ENCODE measurements at places on chromosomes 3 and 15.

GRCh38 chr3:46576-46975 is 150.0 kb upstream of the CHL1 start:
- DNase-seq = no peak

DNA sequence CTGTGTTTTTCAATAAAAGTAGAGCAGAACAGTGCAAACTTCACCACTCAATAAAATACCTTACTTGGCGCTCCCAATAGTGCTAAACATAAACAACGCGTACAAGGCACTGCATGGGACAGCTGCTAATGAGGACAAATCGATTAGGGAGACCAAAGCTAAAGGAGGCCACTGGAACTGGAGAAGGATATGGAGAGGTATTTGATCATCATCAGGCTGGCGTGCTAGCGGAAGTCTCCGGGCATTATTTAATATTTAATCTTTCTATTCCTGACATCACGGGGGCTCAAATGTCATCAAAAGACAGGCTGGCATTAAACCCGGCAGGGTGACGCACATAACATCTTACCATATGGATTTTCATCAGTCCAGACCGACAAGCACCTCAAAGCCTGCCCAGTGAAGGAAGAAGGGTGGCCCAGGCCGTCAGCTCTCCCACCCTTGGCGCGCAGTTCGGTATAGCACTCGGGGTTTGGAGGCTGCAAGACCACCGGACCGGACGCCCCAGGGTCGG is 604 bp downstream of the CCPG1 start:
- peak; percentile 16 for DNase-seq

- DNase-seq = no peak
Measured at GRCh38 chr3:169948559-169949448, 17.8 kb upstream of the SEC62 start.

DNA sequence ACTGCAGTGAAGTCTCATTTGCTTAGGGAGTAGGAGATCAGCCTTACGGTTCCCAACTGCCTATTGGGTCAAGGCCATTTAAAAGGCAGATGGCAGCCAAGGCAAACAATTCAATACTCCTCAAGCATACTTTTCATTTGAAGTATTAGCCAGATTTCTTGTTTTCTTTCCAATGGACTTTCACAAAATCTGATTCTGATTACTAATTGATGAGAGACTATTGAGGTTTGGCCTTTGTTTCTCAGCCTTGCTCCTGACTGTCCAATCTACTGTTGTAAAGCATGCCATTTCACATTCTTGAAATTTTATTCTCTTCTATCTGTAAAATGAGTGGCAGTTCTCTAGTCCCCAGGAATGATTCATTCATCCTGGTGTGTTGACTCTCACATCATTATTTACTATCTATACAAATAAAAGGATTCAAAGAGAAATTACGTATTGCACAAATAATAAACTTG is 166.2 kb upstream of the TGFBR2 start:
- no peak for DNase-seq

DNA sequence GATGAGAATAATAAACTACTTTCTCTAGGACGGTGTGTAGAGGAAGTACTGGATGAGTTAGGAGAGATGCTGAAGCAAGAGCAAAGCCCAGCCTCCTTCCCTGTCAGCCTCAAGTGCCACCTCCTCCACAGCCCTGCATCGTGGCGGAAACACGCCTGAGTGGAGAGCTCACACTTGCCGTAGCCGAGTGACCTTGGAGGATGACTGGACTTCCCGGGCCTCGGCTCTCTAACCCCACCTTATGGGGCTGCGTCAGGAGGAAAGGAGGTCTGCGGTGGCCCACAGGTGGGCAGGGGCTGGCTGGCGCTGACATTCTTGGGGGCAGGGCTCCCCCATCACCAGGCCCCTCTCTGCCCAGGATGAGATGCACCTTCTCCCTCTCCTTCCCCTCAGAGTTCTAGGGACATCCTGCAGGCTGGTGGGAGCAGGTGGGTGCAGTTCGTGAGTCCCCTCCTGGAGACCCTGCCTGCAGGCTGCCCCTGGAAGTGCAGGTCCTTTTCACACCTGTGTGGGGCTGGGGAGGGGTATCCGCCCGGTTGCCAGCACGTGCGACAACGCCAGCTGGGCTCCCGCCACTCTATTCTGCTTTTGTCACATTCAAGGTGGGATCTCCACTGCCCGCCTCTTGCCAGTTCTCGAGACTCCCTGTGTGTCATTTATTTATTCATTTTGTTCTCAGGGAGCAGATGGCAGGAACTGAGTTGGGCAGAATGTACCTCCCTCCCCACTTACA is 175.2 kb downstream of the MEGF11 start:
- DNase-seq = no peak

DNA sequence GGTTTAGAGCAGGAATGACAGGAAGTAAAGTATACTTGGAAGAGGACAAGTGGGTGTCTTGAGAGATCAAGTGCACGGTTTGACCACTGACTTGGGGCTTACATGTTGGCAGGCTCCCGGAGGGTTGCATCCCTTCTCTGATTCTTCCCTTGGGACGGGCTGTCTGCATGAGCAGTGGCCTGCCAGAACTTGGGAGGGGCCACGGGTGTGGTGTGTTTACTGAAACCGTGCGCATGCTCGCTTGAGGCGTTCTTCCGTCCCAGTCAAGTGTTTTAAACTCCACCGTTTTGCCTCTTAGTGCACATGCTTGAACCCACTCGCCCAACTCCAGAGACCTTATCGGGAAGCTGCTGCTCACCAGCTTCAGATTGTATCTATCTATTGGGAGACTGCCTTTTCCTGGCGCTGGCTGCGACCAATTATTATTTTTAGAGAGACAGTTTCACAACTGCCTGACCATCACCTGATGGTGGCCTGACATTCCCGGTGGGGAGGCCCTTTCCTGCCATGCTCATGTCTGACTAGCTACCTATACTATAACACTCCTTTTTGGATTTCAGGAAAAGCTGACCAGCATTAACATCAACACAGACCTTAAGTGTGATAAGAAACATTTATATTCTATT is 14.9 kb upstream of the C3orf22 start:
- DNase-seq = no peak

DNA sequence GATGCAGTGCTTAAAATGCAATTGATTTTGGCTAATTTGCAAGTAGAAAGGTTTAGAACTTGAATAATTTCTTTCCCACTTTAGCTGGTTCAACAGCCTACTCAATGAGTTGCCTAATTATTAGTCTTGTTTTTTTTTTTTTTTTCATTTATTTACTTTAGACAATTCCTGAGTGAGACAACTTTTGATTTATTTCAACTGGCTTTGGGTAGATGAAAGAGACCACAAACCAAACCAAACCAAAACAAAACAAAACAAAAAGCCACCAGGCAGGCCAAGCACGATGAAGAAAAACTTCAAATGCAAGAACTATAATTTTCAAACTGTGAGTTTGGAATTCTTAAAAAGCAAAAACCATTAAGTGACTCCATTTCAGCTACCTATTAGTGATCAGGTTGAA is 469.9 kb downstream of the GBE1 start:
- DNase-seq = no peak

- DNase-seq = no peak
Measured at GRCh38 chr15:56817321-56818080, 84.2 kb upstream of the ZNF280D start.

DNA sequence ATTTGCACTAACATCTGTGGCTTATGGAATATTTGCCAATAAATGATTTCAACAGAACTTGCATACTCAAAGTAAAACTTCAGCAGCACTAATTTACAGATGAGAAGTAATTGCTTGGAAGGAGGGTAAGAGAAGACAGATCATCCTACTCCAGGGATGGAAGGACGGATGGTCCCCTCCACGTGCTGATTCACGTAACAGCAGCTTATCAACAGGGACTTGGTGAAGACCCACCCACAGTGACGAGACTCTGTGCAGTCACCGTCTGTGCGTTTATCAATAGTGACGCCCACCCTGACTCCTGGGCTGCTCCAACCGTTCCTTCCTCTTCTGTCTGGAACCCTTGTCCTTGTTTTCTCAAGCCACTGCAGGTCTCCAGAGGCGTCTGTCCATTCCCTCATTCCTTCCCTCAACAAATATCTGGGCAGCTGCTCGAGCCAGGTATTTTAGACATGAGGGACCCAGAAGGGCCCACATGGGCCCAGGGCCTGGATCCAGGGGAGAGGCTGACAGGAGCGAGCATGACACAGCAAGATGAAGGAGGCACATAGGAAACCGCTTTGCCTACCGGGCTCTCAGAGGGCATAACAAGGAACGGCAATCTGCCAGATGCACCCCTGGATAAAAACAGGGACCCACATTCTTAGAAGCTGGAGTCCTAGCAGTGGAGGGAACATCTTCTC is 33.3 kb downstream of the PCSK6 start:
- DNase-seq = no peak

DNA sequence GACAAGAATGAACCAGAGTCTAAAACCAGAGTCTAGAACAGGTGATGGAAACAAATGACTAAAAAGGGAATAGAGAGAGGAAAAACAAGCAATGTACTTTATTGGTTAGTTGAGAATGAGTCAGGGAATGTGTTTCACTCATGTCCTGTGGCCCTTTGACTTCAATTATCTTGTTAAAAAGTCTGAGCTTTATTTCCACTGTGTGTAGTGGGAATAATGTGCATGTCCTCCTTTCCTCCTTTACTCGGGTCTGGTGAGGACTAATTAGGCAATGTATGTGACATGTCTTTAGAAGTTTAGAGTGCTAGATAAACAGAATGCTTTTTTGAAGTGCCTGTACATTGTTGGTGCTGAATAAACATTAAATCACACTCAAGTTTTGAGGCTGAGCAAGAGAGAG is 21.3 kb downstream of the LSAMP start:
- no peak for DNase-seq

DNA sequence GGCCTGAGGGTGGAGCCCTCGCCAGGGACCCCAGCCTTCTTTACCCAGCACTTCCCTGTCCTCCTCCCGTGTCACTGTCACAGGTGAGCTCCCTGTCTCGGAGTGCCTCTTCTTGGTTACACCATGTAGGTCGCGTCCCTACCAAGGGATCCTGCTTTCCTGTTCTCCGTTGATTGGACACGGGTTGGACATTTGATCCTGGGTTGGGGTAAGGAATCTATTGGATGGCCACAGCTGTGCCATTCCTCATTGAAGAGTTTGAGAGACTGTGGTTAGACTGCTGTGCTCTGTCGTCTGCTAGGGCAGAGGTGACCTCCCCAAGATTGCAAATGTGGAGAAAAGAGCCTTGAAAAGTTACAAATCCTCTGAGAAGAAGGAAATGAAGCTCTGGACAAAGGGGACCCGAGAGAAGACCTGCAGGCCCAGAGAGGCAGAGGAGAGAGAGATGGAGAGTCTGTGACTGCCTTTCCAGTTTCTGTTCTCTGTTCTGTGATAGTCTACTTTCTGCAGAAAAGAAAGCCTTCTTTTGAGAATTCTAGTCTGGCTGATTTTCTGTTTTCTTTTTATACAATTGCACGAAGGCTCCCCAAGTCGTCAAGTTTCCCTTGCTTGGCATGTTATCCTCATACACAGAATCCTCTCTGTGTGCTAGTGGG is 325.7 kb upstream of the RGMA start:
- DNase-seq = no peak

- no peak for DNase-seq
Measured at GRCh38 chr3:52092271-52092660, 35.9 kb upstream of the DUSP7 start.

DNA sequence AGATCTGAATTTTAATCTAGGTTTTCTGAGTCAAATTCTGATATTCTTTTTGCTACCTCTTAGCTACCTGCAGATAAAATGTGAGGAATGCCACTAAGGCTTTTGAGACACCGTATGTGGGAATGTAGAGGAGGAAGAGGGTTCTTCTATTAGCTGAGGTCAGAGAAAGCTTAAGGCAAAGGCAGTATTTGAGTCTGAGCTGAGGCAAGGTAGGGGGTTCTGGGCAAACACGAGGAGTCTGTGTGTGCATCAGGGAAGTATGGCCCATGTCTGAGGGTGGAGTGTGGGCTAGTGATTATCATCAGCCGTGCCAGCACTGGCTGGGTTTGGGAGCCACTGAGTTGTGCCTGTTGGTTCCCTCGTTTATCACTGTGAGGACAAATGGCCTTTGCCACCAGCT is 181.1 kb downstream of the SOX2 start:
- no peak for DNase-seq

- no peak for DNase-seq
Measured at GRCh38 chr15:88529021-88529630, 17.4 kb downstream of the DET1 start.

DNA sequence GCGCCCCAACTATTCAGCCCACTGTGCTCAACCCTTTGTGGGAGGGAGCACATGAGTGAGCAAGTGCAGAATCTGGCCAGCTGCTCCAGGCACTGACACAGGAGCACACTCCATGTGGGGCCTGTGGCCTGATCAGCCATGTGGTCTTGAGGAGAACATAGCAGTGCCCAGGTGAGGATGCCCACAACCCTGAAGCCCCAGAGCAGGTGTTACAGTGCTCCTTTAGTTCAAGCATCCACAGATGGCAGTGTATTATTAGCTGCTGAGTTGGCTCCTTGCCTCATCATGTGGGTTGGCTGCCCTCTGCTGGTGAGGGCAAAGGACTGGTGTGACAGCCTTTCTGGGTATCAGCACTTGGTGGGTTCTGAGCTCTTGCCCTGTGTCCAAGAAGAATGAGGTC is 1588.2 kb downstream of the SI start:
- no peak for DNase-seq

DNA sequence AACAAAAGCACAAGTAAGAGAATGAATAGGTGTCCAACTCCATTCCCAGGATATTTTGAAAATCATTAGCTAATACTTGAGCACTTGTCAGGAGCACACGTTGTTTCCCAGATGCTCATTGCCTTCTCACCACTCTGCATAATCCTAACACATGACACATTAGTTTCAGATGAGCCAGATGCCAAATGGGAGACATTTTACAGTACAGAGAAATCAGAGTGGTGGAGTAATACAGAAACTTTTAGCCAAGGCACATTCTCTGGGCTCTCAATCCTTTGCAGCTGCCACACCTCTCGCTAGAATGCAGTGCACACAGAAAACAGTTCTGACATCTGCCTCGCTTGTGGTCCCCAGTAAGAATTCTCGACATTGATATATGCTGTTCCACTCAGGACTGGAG is 76.6 kb downstream of the P3H2 start:
- DNase-seq = no peak

DNA sequence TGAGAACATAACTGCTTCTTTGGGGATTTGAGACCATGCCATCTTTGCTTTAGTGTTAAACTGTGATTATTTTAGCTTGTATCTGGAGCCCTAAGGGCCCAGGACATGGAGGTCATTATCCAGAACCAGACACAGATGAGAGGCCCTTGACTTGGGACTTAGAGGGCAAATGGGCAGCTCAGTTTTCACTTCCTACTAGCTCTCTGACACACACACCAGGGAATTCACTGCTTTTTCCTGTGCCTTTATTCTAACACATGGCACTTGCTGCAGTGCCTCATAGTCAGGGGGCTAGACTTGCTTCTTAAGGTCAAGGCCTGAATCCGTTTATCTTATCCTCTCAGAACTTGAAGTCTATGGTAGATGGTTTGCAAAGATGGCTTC is 33.3 kb downstream of the AMOTL2 start:
- DNase-seq = no peak

- no peak for DNase-seq
Measured at GRCh38 chr3:101228441-101228840, 91.9 kb downstream of the IMPG2 start.

- DNase-seq = no peak
Measured at GRCh38 chr3:143064777-143065176, 54.8 kb upstream of the CHST2 start.

Data from amniotic stem cell (primary cell).